Epithelial cell of alveolus of lung (primary cell): ENCODE measurements at places on chromosomes 2 and 18. TPM values are rescaled to one million over a fixed set of nuclear protein-coding genes. Genes with fewer than 3 reads are reported as not detected.

The GBX2 gene
- total RNA-seq = 0.78 TPM in 1 of 2 replicates, not detected in the other

The MTLN gene
- total RNA-seq = 31.9 and 55.6 TPM in 2 replicates

The MEP1B gene
- not detected in 2 replicates for total RNA-seq

The MYO1B gene
- 46.2 and 72.1 TPM in 2 replicates for total RNA-seq
